ENCODE measurements at places on chromosomes 3 and 15.
A peak's percentile ranks its signal among the peaks of the same experiment; 100 is the strongest.

DNA sequence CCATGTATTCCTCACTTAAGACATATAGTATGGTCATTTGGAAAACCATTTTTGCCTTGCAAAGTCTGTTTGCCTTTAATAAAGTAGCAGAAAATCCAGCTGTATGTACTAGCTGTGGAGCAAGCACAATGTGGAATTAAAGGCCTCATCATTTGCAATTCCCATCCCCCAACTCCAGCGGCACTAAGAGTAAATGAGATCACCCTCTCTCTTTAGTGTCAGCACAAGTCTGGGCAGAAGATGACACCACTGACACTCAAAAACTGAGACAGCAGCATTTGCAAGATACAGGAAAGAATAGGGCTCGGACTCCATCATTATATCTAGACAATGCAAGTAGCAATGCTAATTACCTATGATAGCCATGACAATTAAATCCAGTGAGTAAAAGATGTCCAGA lies 24.7 kb upstream of the DYNC1LI1 start:
- no peak for DNase-seq

DNA sequence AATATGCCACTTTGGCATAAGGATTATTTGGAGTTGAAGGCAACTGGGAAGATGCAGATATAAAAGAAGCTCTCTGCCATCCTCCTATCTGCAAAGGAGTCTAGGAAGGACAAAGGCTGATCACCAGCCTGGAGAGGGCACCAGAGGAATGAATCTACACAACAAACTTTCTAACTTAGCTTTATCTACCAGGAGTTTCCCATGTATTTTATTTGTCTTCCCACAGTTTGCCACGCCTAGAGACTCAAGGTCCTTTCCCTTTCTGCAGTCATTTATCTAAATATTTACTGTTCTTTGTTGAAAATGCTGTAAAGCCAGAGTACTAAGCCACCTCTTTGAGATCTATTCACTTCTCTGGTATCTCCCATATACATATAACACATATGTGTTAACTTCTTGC lies 32.2 kb downstream of the GPR176 start:
- DNase-seq: no peak

DNA sequence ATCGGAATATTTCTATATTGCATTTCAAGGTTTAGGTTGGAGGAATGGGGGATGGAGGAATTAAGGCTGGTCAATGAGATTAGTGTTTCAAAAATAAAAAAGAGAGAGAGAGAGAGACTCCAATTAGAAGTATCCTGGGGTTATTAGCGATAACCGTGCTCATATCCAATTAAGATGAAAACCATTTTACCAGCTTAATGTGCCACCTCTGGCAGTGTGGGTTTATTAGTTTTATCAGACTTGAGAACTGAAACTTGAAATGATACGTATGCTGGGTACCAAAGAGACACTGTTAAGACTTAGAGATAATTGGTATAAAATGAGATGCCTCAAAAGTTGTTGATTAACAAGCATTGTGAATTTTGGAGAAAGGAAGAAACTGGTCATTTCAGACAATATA lies 251.5 kb upstream of the NR2F2 start:
- no peak for DNase-seq

GRCh38 chr3:156792945-156793344 lies 33.2 kb upstream of the LEKR1 start:
- no peak for DNase-seq

DNA sequence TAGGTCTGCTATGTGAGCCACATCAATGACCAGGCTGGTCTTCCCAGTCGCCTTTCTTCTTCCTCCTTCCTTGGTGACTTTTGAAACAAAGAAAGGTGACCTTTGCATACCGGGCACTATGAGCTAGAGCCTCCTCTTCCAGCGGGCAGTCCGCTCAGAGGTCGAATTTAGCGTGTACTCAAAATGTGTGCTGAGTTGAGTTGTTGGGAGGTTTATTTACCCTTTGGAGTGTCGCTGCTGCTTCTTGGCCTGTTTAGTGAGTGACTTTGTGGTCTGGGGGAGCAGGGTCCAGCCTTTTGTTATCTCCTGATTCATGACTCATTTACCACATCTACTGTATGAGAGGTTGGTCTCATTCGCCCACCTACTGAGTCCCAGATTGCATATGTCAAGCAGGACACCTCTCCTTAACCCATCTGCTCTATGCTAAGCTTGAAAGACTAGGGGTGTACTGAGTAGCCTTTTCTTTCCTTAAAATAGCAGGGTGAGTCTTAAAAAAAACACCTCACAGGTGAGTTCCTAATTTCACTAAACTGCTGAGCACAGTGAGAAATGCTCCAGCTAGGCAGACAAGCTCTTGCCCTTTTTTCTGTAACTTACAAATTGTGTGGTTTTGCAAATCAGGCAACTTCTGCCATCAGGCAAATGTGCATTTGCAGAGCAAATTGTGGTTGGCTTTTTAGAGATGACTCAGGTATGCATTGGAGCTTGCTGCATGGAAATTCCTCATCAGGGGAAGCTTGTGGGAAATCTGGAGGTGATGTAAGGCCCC lies 3.2 kb upstream of the SIAH2 start:
- peak; percentile 73 for DNase-seq

GRCh38 chr3:66425032-66425431 lies 75.8 kb downstream of the LRIG1 start:
- DNase-seq: no peak

DNA sequence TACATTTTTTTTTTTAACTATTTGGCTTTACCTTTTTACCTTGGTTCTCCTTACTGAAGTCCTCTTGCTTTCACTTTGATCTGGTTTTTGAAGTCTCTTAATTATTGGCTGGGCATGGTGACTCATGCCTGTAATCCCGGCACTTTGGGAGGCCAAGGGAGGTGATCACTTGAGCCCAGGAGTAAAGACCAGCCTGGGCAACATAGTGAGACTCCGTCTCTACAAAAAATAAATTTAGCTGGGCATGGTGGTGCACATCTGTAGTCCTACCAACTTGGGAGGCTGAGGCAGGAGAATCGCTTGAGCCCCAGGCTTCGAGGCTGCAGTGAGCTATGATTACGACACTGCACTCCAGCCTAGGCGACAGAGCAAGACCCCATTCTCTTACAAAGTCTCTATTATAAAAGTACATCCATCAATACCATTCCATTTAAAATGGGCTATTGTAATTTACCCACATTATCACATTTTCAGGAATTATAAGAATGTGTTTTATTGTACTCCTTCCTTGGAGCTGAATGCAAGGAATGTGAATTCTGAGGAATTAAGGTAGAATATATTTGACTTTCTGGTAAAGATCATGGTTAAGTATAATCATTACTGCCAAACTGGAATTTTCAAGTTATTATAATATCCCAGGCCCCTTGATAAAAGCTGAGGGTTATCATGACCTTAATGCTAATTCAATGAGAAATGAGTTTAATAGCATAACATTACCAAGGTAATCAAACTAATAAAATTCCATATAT lies 49.0 kb downstream of the MSL2 start:
- DNase-seq: no peak

- no peak for DNase-seq
These were observed 213.1 kb downstream of the RPLP1 start for GRCh38 chr15:69665641-69666111.

DNA sequence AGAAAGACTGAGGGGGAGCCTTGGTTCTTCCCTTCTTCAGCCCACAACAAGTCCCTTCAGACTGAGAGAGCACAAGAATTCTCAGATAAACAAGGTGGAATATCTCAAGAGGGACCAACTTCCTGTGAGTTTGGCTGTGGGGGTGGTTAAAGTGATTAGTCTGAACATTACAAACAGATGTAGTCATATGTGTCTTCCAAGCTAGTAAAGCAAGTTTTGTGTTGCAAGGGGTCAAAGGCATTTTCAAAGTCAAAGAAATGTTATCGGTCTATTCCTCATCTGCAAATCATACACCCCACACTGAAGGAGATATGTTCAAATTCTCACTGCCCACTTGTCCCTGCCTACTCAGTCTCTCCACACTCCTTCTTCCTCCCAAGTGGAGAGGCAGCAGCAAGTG lies 242.5 kb downstream of the FAM43A start:
- DNase-seq: no peak

GRCh38 chr3:131406274-131406673 lies 24.7 kb downstream of the NUDT16 start:
- DNase-seq: no peak

GRCh38 chr3:70090322-70090913 lies 90.9 kb downstream of the SAMMSON start:
- no peak for DNase-seq

GRCh38 chr3:94776401-94776915 lies 713.6 kb downstream of the NSUN3 start:
- DNase-seq: no peak

- DNase-seq: no peak
These were observed 441.4 kb downstream of the CNTN4 start for GRCh38 chr3:2540115-2540514.

Data from stimulated activated naive B cell treated with anti-CD40 and anti-IgM and Interleukin-4, amounts not matched to agents 10 μg/mL and 1 μg/mL and 100 μg/mL, for 72 hours (primary cell).